Hepatocyte (in vitro differentiated cells): ENCODE measurements at places on chromosomes 13 and 19. TPM values are rescaled to one million over a fixed set of nuclear protein-coding genes. Genes with fewer than 3 reads are reported as not detected.

The NRTN gene
- polyA plus RNA-seq: 31.1 and 35.6 TPM in 2 replicates

The LYL1 gene
- polyA plus RNA-seq: 1.0 and 1.4 TPM in 2 replicates

The CCDC70 gene
- polyA plus RNA-seq: 0.40 TPM in 1 of 2 replicates, not detected in the other

The GZMM gene
- polyA plus RNA-seq: not detected in 2 replicates

The CBY2 gene
- not detected in 2 replicates for polyA plus RNA-seq

The GRIN2D gene
- polyA plus RNA-seq: 2.1 and 2.7 TPM in 2 replicates

The IFNL1 gene
- polyA plus RNA-seq: not detected in 2 replicates

The CCDC124 gene
- 97.7 and 105 TPM in 2 replicates for polyA plus RNA-seq

The CD177 gene
- 0.49 TPM in 1 of 2 replicates, not detected in the other for polyA plus RNA-seq

The P2RY11 gene
- polyA plus RNA-seq: 6.1 TPM in 2 replicates

The GPATCH1 gene
- polyA plus RNA-seq: 6.8 and 9.7 TPM in 2 replicates

The XPO4 gene
- 3.4 and 5.4 TPM in 2 replicates for polyA plus RNA-seq

The C19orf85 gene
- polyA plus RNA-seq: not detected in 2 replicates

The CLEC17A gene
- polyA plus RNA-seq: not detected in 2 replicates

The GIPC3 gene
- polyA plus RNA-seq: 0.19 and 0.28 TPM in 2 replicates

The DNAAF3 gene
- 3.8 and 4.9 TPM in 2 replicates for polyA plus RNA-seq

The KLK14 gene
- polyA plus RNA-seq: not detected in 2 replicates

The SLC25A41 gene
- polyA plus RNA-seq: 0.50 TPM in 1 of 2 replicates, not detected in the other

The CAPN12 gene
- 24.3 and 38.9 TPM in 2 replicates for polyA plus RNA-seq
